ENCODE measurements at places on chromosomes 7 and 10.

DNA sequence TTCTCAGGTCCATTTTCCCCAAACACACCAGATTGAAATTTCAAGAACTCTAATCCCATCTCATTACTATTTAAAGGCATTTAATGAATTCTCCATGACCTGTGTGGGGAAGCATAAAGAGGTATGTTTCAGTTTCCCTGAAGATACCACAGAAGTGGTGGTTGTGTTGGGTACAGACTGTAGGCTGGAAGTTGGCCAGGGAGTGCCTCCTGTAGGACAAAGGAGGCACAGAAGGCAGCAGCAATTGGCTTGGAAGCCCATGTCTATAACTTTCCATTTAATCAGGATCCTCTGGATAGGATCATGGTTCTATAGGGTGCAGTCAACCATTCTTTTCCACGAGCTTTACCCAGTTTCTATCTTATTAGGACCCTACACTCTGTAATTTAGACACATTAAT, 8.6 kb upstream of the BET1 start:
- DNase-seq = no peak

- no peak for DNase-seq
Observed at GRCh38 chr7:11768263-11768662, 63.7 kb downstream of the THSD7A start.

DNA sequence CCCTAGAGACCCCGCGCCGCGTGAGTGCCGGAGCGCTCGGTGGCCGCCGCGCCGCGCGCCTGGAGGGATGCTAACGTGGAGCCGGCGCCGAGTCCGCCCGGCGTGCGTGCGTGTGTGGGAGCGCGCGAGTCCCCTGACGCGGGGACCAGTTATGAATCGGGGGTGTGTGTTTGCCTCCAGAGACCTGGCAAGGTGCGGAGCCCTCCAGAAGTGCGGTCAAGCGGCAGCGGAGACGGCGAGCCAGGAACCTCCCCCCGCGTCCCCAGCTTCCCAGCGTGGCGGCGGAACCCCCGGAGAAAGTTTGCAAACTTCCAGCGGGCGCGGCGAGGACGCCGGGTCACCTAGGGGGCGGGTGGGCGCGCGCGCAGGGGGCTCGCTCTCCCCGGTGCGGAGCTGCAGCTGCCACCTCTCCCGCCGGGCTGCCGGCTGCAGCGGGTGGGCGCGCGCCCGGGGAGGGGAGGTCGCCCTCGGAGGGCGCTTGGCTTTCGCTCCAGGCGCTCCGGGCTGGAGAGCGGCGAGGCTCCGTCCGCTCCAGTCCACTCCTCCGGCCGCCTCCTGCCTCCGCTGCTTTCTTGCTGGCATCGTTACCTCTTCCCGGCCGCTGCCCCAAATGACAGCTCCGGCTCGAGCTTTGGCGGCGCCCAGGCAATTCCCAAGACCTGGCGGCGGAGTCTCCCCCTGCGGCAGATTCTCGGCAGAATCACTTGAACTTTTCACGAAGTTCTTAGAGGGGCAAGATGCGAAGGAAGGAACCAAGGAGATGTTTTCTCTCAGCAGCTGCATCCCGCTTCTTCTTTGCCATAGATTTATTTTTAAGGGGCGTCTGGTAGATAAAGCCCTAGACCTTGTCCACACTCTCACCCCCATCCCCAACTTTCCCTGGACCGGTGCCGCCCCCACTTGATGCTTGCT, 2.3 kb upstream of the CREB5 start:
- no peak for DNase-seq

- no peak for DNase-seq
Observed at GRCh38 chr10:28302012-28302637, 739 bp downstream of the MPP7 start.

GRCh38 chr10:61166489-61166888, 222.5 kb upstream of the RHOBTB1 start:
- no peak for DNase-seq

DNA sequence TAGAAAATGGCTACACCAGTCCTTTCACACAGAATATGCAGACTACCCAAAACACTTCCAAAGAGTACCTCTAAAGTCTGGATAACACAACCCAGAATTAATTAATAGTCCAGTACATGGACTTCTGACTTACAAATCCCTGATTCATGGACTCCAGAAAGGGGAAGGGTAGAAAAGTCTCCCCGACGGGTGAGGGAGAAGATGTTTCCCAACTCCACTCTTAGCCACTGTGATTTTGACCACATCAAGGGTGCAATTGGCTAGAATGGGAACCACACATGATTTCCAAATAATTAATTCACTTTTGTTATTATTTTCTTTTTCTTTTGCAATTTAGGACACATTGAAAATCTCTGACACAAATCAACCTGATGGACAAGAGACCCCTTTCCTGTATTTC, 1.4 kb downstream of the TMEM130 start:
- DNase-seq = no peak

GRCh38 chr10:43259213-43259991, 7.5 kb downstream of the RASGEF1A start:
- no peak for DNase-seq

DNA sequence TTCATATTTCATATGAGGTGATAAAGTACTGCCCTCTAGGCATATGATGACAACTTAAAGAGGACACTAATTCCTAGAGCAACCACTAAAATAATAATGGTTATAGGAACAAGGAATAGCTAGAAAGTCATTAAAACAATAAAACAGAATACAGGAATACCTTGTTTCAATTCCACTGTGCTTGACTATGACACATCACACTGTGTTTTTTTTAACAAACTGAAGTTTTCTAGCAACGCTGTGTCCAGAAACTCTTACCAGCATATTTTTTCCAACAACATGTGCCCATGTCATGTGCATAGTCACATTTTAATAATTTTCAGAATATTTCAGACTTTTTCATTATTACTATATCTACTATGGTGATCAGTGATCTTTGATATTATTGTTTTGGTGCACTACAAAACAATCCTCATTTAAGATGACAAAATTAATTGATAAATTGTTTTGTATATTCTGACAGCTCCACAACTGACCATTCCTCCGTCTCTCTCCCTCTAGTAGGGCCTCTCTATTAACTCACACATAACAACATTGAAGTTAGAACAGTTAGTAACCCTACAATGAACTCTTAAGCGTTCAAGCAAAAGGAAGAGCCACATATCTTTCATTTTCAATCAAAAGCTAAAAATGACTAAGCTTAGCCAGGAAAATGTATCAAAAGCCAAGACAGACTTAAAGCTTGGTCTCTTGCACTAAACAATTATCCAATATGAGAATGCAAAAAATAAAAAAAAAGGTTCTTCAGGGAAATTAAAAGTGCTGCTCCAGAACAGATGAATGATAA, 85.8 kb downstream of the SNX13 start:
- DNase-seq = no peak

DNA sequence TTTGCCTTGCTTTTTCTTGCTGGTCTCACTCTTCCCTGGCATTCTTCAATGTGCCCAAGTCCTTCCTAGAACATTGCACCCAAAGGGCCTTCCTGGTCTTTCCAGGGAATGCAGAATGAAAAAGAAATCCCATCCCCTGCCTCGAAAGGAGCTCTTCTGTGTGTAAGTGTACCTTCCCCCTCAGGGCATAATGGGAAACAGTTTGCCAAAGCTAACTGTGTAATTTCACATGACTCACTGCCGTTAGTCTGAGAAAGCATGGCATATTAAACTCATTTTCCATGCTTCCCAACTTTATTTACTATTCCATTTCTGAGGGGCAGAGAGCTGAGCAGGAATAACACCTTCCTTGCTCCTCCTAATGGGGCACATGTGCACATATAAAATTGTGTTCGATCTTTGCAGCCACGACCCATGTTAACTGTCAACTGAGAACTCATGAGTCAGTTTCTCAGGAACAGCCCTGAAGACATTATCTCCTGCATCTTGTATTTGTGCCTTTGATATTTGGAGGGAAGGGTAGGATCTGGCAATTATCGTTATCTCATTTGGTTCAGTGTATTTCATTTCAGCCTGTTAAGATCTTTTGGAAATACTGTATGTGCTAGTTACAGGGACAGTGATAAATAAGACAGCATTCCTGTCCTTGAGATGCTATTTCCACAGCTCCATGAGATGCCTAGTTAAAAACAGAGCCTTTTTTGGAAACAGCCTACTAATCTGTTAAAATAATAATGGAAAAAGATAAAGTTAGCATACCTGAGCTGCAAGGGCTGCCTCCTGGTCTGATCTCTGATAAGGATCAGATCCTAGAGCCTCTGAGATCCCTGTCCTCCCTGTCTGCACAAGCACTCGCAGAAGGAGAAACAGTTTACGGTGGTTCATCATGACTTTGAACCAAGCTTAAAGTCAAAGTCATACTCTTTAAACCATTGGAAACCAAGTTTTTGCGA, 42.3 kb downstream of the IKZF1 start:
- no peak for DNase-seq

GRCh38 chr7:34354011-34354410, 304.0 kb upstream of the NPSR1 start:
- no peak for DNase-seq
